Stimulated activated CD4-positive, alpha-beta T cell treated with anti-CD3 and anti-CD28 coated beads, Interleukin-4, amount 100 ng/mL, for 1 hour (primary cell): ENCODE measurements at places on chromosomes 7 and 10.

GRCh38 chr7:122673951-122674350, 25.0 kb downstream of the RNF133 start:
- no peak for DNase-seq

GRCh38 chr7:134903073-134903790, 83.1 kb upstream of the AGBL3 start:
- DNase-seq: no peak

- DNase-seq: no peak
Measured at GRCh38 chr7:30780941-30781340, 9.7 kb downstream of the MINDY4 start.

- no peak for DNase-seq
Measured at GRCh38 chr10:44979281-44980191, 927 bp upstream of the DEPP1 start.

DNA sequence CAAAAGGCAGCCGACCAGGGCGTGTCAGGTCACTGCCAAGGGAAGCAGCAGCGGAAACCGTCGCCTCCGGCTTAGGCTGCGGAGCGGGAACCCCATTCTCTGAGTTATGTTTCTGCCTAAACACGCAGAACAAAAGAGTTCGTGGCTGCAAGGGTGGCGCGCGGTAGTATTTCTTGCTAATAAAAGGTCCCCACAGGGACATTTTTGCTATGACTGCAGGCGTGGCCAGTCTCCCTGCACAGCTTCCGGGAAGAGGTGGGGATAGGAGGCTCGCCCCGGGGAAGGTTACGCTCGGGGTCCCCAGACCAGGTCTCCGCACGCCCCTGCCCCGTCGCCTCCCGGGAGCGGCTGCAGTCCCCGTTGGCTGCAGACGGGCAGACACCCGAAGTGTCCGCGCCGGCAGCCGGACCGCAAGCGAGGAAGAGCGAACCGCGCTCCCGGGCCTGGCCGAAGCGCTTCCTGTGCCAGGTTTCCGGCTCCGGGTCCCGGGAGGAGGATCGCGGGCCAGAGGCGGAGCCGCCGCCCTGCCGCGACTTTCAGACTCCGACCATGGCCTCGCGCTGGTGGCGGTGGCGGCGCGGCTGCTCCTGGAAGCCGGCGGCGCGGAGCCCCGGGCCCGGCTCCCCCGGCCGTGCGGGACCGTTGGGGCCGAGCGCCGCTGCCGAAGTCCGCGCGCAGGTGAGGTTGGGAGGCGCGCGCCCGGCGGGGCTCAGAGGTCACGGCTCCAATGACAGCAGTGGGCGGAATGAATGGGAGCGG, at the start of gene PDSS1:
Gene PDSS1, plus strand, starts transcription at position 539 of the 759 bp plus-strand sequence. Its CDS starts 11 bp downstream, at position 550.
- DNase-seq: peak; percentile 70

DNA sequence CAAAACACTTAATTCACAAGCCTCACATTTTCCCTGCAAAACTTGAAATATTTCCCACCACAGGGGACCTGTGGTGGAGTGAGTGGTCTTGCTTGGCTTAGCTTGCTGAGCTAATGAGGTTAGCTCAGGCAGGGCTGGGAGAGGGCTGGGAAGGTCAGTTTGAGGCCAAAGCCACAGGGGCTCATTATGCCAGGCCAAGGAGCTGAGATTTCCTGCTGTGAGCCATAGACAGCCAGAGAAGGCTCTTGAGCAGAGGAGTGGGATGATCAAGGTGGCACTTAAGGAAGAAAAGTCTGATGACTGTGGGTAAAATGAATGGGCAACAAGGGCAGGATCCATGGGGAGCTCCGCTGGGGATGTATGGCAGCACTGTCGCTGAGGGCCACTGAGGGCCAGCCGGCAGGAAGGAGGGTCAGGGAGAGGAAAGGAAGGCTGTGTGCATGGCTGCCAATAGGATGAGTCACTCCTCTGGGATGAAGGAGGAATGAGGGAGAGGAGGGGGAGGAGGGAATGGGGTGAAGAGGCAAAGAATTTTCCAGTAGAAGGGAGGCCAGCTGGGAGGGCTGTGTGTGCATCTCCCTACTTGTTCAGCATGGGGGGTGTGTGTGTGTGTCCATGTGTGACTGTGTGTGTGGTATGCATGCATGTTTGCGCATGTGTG, 18.7 kb upstream of the ZNF488 start:
- DNase-seq: no peak

DNA sequence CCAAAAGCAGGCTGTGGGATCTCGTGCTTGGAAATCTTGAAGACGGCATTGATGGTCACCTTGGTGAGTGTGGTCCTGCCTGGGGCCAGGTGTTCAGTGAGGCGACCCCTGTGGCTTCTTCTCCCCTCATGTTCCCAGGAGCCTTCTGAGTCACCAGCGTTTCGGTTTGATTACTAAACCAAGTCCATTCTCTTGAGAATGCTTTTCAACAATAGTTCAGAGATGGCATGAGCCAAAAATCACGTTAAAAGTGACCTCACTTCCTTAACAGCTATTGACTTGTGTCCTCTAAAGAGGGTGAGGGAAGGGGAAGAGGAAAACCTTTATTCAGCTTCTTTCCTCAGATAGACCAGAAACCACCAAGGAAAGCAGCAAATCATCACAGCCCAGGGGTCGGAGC, 315.2 kb downstream of the GATA3 start:
- no peak for DNase-seq

- no peak for DNase-seq
Measured at GRCh38 chr10:5575482-5576153, 50.9 kb downstream of the CALML3 start.

- no peak for DNase-seq
Measured at GRCh38 chr7:120996333-120996987, 7.9 kb downstream of the CPED1 start.

- DNase-seq: no peak
Measured at GRCh38 chr10:84135836-84136235, 3.5 kb upstream of the GHITM start.

GRCh38 chr10:20995123-20995987, 98.2 kb upstream of the NEBL start:
- no peak for DNase-seq

DNA sequence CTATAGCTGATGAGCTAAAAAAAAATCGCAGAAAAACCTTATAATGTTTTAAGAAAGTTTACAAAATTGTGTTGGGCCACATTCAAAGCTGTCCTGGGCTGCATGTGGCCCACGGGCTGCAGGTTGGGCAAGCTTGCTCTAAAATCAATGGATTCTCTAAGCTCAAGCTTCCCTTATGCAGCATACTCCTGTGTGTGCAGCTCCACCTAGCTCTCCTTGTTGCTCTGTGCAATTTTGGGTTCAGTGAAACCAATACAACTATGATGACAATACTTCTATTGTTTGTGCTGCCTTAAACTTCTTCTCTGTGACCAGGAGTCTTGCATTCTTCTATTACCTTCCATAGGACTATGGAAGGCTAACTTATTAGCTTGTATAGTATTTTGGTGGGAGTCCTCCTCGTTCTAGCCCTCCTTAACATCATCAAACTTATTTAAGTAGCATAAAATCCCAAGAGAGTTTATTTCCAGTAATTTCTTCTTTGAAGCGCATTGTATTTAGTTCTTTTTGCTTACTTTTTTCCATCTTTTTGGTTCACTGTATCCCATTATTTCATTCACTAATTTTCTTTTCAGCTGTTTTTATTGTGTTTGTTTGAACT, 170.9 kb upstream of the SMIM30 start:
- DNase-seq: no peak

GRCh38 chr10:11017570-11018431, at the start of gene CELF2:
Gene CELF2 (plus strand): TSS chr10:11017872. CDS start chr10:11018090, 218 bp downstream.
- DNase-seq: peak; percentile 63

DNA sequence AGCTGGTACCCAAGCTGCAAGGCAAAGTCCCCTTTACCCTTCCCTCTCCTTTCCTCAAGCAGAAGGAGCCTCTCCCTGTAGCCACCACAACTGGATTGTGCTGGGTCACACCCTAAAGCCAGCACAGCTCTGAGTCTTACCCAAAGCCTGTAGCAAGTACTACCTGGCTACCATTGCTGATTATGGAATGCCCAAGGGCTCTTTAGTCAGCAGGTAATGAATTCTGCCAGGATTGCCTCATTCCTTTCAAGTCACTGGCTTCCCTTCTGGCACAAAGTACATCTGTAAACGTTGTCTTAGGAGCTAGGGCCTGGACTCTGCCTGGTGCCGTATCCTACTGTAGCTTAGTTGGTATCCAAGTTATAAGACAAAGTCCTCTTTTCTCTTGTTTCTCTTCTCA, 52.0 kb downstream of the FAS start:
- DNase-seq: no peak

DNA sequence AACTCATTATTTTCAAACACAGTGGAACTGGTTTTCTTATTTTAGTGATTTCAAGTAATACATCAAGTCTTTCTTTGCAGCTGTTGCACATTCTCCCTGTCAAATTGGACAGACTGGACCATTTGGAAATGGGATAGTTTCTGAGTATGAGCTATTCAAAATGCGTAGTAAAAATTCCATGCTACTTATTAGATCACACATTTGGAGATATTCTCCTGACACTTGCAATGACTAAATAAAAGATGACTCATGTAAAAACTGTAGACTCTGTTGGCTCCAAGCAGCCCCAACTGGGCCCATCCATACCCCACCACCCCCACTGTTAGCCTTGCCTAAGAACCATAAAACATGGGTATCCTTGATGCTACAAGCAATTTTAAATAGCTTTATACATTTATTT, 25.9 kb upstream of the BICC1 start:
- DNase-seq: no peak

GRCh38 chr7:103887853-103888602, 101.4 kb downstream of the RELN start:
- DNase-seq: no peak

- no peak for DNase-seq
Measured at GRCh38 chr10:24893127-24893526, 59.3 kb downstream of the PRTFDC1 start.

DNA sequence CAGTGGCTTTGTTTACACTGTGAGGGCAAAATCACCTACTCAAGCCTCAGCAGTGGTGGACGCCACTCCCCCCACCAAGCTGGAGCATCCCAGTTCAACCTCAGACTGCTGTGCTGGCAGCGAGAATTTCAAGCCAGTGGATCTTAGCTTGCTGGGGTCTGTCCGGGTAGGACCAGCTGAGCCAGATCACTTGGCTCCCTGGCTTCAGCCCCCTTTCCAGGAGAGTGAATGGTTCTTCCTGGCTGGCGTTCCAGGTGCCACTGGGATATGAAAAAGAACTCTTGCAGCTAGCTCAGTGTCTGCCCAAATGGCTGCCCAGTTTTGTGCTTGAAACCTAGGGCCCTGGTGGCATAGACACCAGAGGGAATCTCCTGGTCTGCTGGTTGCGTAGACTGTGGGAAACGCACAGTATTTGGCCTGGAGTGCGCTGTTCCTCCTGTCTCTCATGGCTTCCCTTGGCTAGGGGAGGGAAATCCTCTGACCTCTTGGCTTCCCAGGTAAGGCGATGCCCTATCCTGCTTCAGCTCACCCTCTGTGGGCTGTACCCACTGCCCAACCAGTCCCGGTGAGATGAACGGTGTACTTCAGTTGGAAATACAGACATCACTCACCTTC, 398.5 kb downstream of the ATRNL1 start:
- DNase-seq: no peak

DNA sequence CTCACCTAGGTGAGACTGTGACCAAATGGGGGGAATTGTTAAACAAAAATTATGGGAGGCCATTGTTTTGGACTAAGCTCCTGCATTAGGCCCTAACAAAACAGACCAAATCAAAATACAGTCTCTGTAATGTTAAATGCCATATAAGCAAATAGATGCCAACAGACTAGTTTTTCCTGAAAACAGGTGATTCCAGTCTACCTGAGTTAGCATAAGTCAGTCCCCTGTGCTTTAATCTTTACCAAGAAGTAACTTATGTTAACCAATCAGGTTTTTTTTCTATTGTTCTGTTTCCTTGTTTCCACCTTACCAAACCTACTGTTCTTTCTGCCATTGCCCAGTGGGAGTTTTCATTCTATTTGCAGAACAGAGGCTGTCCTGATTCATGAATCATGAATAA, 48.0 kb downstream of the PDZD8 start:
- DNase-seq: no peak

- no peak for DNase-seq
Measured at GRCh38 chr7:25643770-25644394, 415.6 kb upstream of the NPVF start.

DNA sequence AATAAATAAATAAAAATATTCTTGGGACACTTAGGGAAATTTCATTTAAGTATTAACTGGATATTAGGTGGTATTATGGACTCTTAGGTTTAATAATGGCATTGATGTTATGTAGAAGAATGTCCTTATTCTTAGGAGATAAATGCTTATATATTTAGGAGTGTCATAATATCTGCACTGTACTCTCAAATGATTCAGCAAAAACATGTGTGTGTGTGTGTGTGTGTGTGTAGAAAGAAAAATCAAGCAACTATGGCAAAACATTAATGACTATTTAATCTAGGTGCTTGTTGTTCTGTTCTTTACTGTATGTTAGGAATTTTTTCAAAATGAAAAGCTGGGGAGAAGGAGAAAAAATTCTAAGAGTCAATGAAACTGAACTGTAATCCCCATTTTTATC, 3.9 kb downstream of the ASNS start:
- DNase-seq: no peak

DNA sequence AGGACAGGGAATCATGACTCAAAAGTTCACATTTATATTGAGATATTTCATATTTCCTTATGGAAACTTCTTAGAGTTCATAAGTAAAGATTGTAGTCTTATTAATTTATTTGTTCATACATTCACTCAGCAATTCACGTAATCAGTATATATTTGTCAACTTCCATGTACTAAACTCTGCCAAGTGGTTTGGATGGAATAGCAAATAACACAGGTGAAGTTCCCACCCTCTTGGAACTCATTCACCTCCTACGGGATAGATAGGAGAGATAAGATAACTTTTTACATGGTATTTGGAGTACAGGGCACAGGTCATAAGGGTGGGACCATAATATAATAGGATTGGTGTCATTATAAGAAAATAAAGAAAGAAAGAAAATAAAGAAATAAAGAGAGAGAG, 234.0 kb downstream of the CDC14C start:
- DNase-seq: no peak

GRCh38 chr10:44995914-44996669, 4.6 kb upstream of the ZNF22 start:
- DNase-seq: no peak

- DNase-seq: no peak
Measured at GRCh38 chr10:58017719-58018367, 249.9 kb downstream of the IPMK start.

DNA sequence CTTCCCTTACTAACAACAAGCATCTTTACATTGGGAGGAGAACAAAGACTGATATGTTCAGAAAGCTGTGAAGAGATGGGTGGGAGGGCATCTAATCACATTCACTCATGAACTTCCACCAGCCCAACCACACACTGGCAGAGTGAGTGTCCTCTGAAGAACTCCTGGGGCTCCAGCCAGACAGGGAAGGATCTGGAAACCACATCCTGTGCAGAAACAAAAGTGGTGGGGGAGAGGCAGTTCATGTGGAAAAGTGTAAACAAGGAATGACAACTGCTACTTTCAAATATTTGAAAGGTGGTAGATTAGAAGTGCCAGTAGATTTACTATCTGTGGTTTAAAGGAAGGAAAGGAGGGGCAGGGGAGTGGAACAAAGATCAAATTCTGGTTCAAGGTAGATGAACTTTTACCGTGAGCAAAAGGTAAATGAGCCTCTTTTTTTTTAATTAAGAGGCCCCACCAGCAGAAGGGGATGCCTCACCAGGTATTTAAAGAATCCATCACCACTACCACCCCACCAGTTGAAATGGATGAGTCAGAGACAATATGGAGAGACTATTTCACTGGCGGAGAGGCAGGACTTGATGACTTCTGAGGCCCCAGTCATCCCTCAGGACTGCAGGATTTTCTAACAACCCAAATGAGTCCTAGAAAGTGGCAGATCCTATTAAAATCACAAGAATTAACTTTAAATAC, 34.5 kb downstream of the GOT1 start:
- DNase-seq: no peak

GRCh38 chr7:92697414-92697813, 107.2 kb upstream of the FAM133B start:
- DNase-seq: no peak

- no peak for DNase-seq
Measured at GRCh38 chr10:130188195-130189175, 52.3 kb downstream of the GLRX3 start.
